ENCODE measurements at places on chromosomes 2 and 18.

- no peak for DNase-seq
Observed at GRCh38 chr2:147603876-147604275, 241.0 kb upstream of the ACVR2A start.

DNA sequence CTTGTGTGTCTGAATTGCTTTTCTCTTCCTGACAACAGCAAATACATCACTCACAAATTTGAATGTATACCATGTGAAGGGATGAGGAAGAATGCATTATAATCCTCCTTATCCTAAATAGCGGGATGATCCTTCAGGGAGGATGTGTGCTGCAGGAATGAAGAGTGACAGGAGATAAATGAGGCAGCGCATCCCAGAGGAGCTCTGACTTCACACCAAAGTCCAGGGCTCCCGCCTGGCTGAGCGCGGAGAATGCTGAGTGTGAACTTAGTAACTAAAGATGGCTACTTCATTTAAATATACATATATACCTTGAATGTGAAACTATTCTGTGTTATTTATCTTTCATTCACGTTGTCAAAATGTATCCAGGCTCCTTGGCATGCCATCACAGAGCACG is 145.2 kb upstream of the TPO start:
- DNase-seq: no peak

DNA sequence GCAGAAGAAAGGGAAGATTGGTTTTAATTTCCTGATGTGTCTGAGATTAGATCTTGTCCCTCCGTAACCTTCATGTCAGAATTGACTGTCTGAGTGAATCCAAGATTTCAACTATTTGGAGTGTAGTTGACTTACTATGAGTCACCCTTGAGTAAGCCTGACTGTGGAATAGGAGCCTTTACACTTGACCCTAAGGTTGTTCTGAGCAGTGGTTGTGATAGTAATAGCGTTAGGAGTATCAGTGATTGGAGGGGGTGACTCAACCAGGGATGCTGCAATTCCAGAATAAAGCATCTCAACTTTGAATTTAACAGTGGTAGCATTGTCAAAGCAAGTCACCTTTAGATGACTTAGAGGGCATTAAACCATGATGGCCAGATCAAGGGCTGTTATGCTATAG is 979.5 kb upstream of the FAM98A start:
- no peak for DNase-seq

- no peak for DNase-seq
Observed at GRCh38 chr2:12313445-12314126, 403.1 kb upstream of the TRIB2 start.

DNA sequence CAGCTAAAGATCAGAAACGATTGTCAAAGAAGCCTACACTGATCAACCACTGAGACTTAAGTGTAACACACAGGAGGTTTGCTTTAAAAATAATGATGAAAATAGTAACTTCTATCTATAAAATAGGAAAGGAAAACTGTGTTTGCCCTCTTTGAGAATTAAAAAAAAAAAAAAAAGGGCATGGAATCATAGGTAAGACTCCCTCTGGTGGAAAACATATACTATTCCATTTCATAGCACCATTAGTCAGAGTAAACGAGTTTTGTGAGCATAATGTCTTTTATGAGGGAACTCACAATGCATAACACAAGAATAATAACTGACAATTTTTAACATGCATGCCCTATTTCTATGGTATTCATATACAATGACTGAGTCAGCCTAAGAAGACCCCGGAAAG is 36.3 kb downstream of the SLC35F5 start:
- no peak for DNase-seq

DNA sequence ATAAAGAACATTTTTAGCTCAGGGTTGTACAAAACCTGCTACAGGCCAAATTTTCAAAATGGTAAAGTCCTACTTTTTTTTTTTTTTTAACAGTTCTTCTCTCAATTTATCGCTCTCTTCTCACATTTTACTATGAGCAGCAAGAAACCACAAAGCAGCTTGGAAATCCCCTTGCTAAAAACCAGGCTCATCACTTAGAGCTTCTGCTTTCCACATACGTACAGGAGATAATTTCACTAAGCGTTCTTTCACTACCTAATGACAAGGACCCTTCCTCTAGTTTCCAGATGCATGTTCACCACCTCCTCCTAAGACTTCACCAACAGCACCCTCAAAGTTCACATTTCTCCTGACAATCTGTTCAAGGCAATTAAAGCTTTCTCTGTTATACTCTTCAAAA is 294.9 kb upstream of the CYRIA start:
- DNase-seq: no peak

GRCh38 chr2:33229646-33230045 is 246.8 kb upstream of the RASGRP3 start:
- DNase-seq: no peak

GRCh38 chr18:62366992-62367391 is 41.9 kb downstream of the TNFRSF11A start:
- DNase-seq: no peak

GRCh38 chr18:38606841-38607240 is 1041.2 kb upstream of the CELF4 start:
- DNase-seq: no peak

DNA sequence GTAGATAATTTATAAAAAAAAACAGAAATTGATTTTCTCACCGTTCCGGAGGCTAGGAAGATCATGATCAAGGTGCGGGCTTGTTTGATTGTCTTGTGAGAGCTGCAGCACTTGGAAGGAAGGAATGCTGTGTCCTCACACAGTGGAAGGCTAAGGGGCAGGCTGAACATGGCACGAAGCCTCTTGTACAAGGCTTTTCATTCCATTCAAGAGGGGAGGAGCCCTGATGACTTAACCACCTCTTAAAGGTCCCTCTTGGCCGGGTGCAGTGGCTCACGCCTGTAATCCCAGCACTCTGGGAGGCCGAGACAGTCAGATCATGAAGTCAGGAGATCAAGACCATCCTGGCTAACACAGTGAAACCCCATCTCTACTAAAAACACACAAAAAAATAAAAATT is 39.2 kb downstream of the PID1 start:
- DNase-seq: no peak

GRCh38 chr2:201484805-201485204 is 33.3 kb downstream of the STRADB start:
- no peak for DNase-seq

DNA sequence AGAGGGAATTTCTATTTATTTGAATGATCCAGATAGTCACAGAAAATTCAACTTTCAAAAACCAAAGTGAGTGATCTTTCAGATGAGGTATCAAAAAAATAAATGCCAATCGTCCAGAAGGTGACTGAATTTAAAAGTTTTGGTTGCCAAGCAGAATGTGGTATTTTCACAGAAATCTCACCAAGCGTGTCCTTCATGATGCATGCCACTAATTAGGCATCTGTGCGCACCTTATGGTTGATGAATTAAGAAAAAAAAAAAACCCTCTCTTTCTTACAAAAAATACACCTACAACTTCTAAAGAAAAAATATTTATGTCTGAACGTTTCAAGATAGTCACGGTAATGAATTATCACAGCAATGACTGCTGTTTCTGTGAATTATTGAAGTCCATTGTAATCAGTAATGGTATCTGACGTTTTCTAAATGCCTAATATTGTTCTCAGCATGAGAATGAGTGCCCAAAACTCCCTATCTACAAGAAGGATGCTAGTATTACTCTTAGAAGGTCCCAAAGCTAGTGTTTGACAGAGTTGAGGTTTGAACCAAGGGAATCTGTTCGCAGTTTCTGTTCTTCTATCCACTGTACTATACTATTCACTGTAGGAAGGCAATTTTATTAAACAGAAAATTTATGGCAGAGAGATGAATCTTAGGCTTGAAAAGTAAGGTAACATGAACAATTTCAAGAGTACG is 219.6 kb upstream of the NETO1 start:
- no peak for DNase-seq

DNA sequence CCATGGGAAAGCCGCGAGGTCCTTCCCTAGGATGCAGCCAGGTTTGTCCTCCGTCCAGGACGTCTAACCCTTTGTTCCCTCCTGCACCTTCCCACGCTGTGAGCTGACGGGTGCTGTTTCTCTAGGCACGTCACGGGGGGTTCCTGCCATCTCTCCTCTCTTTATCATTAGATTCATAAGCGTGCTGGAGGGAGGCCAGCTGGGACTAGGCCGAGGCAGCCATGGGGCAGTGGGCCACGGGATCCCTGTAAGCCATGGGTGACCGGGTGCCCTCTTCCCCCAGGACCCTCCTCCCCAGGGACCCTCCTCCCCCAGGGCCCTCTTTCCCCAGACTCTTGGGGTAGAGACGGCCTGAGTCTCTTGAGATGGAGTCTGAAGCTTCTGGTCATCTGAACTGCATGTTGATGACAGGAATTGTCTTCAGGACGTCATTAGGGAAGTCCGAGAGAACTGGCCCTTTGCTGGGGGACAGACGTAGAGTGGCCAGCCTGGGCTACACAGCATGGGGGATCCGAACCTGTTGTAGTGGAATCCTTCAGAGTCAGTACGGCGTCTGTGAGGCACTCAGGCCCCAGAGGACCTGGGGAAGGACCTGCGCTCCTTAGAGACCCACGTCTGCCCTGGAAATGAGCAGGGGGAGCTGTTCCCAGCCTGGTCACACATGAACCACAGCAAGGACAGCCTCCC is 108.1 kb downstream of the TPO start:
- DNase-seq: no peak

GRCh38 chr18:50397023-50397422 is 22.2 kb downstream of the SKA1 start:
- no peak for DNase-seq

DNA sequence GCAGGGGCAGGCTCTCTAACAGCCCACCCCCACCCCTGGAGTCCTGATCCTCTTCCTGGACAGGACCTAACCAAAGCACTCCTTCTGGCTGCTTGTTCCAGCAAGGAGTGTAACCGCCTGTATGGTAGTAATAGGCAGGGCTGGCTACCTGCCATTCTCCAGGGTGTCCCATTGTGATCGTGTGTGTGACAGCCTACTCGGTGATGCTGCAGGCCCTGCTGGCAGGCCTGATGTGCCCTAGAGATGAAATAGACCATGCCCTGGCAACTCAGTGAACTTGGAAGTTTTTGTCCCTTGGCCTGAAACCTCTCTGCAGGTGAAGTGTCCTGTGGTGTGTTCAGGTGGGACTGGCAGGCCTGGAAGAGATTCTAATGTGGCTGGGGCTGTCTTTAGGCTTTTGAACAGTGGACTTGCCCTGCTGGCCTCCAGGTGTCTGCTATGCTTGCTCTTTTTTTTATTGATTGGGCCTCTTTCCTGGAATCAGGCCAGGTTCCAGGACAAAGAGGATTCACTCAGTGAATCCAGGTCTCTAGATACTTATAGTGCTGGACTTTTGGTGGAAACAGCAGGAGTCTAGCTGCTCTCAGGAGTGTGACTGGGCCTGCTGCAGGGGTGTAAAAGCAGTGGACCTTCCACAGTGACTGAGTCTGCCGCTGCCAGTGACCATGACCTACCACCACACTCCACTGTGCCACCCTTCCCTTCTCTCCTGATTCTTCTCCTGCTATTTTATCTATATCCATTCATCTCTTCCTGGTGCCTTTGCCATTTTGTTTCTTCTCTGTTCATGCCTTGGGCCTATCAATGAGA is 132.1 kb downstream of the CTIF start:
- no peak for DNase-seq

GRCh38 chr2:176171351-176172006 is 14.4 kb downstream of the HOXD3 start:
- no peak for DNase-seq

DNA sequence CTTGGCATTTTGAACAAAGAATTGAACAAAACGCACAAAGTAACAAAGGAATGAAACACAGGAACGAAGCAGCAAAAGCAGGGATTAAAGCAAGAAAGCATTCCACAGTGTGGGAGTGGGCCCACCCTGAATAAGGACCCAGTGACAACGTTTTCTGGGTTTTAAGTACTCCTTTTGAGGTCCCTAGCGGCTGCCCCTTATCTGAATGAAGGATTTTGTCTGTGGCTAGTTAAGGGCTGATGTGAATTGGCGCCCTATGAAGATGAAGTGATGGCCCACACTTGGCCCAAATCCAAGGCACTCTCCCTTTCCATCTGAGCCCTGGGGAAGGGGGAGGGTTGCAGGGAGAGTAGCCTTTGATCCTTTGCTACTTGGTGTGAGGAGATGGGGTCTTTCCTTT is 7.8 kb upstream of the CCDC141 start:
- DNase-seq: no peak

DNA sequence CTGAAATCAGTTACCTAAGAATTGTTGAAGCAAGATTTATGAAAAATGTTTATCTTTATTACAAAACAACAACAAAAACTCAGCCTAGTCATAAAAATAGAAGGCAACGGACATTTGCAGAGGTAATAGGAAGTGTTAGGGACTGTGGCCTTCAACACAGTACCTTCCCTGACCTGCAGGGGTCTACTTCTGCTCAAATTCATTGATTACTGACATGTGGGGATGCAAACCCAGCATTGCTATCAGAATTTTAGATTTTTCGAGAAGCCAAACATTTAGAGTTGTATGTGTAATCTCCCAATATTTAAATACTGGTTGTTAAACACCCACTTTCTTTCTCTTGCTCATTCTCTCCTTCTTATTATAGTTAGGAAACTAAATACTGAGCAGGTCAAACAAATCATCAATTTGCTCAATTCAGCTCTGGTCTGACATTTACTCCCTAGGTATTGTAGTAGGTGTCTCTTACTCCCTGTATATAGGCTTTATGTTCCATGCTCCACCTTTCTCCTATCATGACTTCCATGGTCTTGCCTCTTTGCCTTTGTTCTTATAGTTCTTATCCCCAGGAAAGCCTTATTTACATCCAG is 198.5 kb downstream of the UBE2E3 start:
- no peak for DNase-seq

- DNase-seq: no peak
Observed at GRCh38 chr18:77377813-77378212, 128.2 kb downstream of the GALR1 start.

- no peak for DNase-seq
Observed at GRCh38 chr18:7047336-7047735, 70.3 kb downstream of the LAMA1 start.

- DNase-seq: no peak
Observed at GRCh38 chr2:76310894-76311633, 600.3 kb upstream of the GCFC2 start.

DNA sequence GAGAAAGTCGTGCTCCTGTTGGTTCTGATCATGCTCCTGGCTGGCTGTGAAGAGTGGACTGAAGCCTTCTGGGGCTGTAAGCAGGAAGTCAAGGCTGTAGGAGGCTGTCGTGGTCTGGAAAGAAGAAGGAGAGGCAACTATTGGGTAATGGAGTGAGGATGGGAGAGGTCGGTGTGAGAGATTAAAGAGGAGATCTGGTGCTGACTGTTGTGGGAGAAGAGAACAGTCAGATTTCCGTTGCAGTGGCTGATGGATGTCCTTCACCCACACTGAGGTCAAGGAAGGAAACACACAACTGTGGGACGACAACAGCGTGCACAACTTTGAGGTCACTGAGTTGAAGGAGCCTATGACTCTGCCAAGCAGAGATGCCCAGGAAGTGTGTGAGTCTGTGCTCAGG is 2.8 kb upstream of the PSMD1 start:
- no peak for DNase-seq

- DNase-seq: no peak
Observed at GRCh38 chr2:47602996-47603395, 179.9 kb upstream of the MSH6 start.

- DNase-seq: no peak
Observed at GRCh38 chr2:218893349-218894150, 12.9 kb downstream of the WNT10A start.
